ENCODE measurements at places on chromosomes 1 and 21.
A peak's percentile ranks its signal among the peaks of the same experiment; 100 is the strongest.

- no peak for DNase-seq
Measured at GRCh38 chr1:62689524-62689923, 1.3 kb upstream of the DOCK7 start.

DNA sequence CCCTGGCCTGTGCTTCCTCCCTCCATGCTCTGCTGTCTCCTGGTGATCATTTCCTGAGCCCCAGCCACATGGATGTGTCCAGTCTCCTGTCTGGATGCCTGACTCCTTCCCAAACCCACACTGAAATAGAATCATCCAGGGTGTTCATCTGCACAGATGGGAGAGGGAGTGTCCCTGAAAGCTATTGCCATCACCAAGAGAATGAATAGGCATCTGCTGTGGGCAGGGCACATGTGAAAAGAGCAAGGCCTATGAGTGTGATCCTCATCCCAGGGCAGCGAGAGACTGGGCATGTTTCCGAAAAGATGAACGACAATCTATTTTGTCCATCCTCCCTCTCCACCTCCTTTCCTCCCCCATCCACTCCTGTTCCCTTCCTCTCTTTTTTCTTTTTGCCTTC lies 5.0 kb downstream of the IGSF21 start:
- DNase-seq = peak; percentile 53

- no peak for DNase-seq
Measured at GRCh38 chr21:35849144-35849543, 211.2 kb downstream of the SETD4 start.

GRCh38 chr1:41293779-41294178 lies 51.7 kb upstream of the SCMH1 start:
- no peak for DNase-seq

- no peak for DNase-seq
Measured at GRCh38 chr1:233025157-233025556, 74.7 kb downstream of the NTPCR start.

DNA sequence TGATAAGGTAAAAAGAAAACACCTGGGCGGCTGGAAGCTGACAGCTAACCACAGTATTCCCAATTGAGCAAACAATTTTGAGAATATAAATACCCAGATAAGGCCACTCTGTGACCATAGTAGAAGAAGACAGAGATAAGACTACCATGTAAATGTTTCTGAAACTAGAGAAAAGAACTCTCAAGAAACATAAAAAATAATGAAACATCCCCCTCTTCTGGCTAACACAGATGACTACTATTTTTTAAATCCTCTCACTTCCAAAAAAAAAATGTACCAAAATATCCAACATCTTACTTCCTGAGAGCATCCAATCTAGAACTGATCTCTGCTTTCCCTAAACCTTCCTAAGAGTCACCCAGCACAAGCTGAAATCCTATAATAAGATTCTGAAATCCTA lies 125.9 kb downstream of the HFM1 start:
- DNase-seq = peak; percentile 26

DNA sequence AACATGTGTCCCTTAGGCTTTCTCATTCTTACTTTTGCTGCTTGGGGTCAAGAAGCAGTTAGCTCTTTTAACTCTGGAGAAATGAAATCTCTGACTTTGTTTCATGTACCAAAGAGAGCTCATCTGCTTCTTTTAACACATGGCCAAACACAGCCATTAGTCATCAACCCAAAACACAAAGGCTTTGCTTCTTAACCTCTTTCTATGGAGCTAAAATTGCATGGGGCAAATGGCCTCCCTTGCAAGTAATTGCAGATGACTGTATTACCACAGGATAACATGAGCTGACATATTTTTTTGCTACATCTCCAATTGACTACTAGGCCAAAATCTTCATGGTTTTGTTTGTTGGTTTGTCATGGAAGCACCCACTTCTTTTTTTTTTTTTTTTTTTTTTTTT lies 300.9 kb downstream of the BRINP3 start:
- no peak for DNase-seq

DNA sequence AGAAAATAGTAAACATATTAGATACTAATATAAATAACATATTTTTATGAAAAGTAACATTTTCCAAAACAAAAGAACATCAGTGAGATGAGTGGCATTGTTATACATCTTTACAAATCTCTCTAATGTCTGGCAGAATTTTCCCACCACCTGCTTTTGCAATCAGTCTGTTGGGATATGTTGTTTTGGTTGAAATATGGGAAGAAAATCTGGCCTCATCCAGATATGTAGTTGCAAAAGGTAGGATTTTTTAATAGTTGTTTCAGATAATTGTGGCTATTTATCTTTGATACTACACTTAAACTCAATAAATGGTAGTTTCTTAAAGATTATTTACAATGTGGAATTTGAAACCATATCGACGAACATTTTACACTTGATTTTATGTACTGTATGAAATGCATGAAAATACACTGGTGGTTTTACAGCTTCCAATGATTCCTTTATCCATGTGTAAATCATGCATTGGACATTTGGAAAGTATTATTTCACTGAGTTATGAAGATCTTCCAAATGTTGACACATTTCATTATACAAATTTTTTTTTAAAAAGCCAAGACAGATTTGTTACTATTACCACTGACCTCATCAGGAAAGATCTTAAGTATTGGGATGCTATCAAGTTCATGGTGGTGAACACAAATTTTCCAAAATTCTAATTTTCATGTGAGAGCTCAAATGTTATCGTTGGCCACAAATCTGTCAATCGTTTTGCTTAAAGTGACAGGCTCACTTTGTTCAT lies 74.1 kb upstream of the CD34 start:
- DNase-seq = no peak

GRCh38 chr1:187047298-187047697 lies 218.5 kb downstream of the PLA2G4A start:
- no peak for DNase-seq

GRCh38 chr21:36915696-36916245 lies 50.7 kb downstream of the HLCS start:
- DNase-seq = no peak
